ENCODE measurements at places on chromosomes 12 and 14.

- DNase-seq, result no peak
Measured at GRCh38 chr14:85728476-85729065, 198.6 kb downstream of the FLRT2 start.

- DNase-seq, result no peak
Measured at GRCh38 chr12:543114-543451, 83.3 kb downstream of the B4GALNT3 start.

- DNase-seq, result no peak
Measured at GRCh38 chr14:49483268-49483667, 102.9 kb downstream of the RPS29 start.

- no peak for DNase-seq
Measured at GRCh38 chr12:104769144-104769561, 188.9 kb downstream of the SLC41A2 start.

DNA sequence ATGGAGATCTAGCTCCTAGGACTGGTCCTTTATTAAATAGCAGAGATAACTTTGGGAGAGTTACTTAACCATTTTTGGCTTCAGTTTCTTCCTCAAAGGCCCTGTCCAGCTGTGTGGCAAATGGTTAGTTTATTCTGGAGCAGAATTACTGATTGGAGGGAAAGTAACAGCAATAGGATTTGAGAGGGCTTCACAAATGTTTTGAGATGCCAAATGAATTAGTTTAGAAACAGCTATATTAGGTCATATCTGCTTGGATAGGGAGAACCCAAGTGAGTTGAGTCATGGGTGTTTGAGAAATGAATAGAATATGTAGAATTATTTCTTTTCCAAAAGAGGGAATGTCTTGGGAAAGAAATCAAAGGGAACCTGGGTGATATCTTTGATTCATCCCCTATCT, 17.5 kb downstream of the RASSF3 start:
- DNase-seq, result no peak

DNA sequence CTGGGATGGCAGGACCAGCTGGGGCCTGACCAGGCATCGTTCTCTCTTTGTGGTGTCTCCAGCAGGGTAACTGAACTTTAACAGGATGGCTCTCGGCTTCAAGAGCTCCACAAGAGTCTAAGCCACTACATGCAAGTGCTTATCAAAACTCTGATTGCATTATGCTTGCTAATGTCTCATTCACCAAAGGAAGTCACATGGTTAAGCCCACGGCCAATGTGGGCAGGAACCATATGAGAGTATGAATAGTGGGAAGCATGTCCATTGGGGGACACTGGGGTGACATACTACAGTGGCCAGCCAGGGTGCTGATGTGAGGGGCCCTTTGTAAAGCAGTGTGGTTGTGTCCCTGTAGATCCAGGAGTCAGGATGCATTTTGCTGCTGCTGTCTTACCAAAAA, 35.0 kb upstream of the KCNA5 start:
- no peak for DNase-seq

DNA sequence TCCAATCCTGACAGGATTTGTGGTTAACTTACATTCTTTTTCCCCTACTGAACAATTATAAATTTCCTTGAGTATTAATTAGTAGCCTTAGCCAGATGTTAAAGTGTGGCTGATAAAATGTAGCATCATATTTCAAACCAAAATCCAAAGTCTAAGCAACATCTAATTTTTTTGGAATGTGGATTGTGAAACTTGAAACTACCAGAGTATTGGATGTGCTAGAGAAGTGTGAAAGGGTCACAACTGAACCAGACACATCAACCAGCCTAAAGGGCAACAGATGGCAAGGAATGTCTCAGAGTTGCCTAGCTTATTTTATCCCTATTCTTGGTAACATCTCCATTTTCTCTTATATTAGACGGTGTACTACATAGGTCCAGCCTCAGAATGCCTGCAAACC, 153.1 kb upstream of the DCN start:
- DNase-seq, result no peak

- no peak for DNase-seq
Measured at GRCh38 chr12:51827925-51828818, 20.3 kb downstream of the FIGNL2 start.

GRCh38 chr12:39571351-39571750, 48.3 kb downstream of the ABCD2 start:
- no peak for DNase-seq

DNA sequence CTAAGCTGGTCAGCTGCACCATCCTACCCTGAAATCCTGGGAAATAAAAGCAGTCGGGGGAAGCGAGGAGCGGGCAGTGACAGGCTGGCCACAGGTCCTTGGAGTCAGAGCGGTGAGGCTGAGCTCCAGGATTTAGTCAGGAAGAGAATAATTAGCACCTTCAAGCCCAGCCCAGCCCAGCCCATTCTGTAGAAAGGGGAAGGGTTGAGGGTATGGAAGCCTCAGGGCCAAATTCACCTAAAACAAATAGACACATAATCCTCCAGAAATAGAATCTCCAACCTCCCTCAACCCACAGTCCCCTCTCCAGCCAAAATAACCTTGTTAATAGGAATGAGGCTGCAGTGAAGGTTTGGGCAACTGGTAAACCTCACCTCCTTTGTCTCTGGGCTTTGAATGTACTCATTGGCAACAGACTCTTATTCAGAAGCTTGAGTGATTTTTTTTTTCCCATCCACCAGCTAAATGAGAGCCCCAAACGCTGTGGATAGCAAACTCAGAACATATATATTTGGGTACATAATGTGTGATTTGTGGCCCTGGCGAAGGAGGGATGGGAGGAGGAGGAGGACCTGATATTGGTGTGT, 334.1 kb downstream of the DPF3 start:
- no peak for DNase-seq

GRCh38 chr12:73180734-73181133, 908.6 kb downstream of the TRHDE start:
- no peak for DNase-seq

GRCh38 chr12:1758887-1759286, 61.5 kb upstream of the LRTM2 start:
- no peak for DNase-seq

DNA sequence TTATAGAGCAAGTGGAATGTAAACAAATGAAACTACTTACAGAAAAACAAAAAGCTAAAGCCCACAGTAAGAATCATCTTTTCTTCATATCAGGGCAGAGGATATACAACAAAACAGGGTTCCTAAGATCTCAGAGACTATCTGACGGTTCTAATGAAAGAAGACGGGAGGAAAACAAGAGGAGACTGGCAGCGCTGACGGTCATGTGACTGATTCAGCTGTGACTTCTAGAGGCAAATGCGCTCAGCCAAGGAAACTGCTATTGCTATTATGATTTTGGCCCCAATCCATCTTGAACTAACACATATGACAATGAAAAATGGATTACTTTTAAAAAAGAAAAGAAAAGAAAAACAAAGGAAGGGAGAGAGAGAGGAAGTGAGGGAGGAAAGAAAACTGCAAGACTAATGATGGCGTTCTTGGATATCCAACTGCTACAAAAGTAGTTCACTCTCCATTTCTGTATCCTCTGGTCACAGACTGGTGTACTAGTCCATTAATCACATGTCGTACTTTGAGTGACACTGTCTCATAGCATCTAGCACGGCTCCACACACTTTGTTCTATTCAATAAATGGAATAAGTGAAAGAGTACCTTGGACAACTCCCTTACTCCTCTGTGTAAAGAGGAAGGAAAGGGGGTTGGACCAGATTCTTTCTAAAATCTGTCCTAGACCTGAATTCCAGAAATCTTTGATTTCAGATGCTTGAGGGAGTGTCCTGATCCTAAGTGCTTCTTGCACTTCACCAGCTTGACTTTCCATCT, 119.3 kb downstream of the DAD1 start:
- peak; percentile 27 for DNase-seq

- DNase-seq, result no peak
Measured at GRCh38 chr14:41489315-41489972, 117.2 kb upstream of the LRFN5 start.

- no peak for DNase-seq
Measured at GRCh38 chr12:52207895-52208294, 16.1 kb upstream of the KRT80 start.

DNA sequence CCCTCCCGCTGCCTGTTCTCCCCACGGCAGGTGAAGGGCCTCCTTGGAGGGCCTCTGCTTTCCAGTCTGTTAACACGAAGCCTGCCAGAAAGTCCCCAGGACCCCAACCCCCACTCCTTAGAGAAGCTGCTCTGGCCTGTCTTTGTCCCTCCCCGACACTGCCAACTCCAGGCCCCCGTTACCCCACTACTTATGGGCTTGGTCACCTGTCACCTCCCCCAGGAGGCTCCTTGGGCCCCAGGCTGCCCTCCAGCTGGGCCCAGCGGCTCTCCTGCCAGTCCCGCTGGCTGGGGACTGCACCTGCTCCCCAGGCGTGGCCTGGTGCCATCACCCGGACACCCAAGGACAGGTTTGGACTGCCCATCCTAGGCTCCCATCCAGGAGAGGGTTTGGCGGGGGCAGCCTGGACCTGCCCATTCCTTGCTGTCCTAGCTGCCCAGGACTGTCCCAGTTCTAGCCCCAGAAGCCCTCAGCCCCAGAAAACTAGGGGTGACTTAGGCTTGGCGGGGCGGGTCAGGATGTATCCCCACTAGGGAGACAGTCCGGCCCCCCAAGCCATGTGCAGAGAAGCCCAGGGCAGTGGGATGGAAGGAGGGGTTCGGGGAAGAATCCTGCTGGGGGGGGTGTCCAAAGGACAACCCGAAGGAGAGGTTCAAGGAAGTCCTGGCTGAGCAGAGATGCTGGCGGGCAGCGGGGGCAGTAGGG, 155.7 kb upstream of the C14orf180 start:
- no peak for DNase-seq

GRCh38 chr14:22474730-22475351, 114.2 kb downstream of the DAD1 start:
- DNase-seq, result no peak

DNA sequence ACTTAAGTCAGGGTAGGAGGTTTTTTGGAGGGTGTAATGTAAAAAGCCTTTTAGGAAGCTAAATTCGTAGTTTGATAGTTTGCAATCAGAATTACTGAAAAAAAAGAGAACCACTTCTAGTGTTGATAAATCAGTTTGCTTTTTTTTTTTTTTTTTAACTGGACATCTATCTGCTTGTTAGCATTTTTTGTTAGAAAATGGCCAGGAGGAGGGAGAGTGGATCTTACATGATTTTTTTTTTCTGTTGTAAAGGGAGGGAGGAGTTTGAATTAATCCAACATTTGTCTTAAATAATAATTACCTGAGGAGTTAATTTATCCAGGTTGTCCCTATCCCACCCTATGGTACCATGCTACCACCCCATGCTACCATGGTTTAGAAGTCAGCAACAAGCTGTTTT, 1.2 kb downstream of the FBXO34 start:
- no peak for DNase-seq

DNA sequence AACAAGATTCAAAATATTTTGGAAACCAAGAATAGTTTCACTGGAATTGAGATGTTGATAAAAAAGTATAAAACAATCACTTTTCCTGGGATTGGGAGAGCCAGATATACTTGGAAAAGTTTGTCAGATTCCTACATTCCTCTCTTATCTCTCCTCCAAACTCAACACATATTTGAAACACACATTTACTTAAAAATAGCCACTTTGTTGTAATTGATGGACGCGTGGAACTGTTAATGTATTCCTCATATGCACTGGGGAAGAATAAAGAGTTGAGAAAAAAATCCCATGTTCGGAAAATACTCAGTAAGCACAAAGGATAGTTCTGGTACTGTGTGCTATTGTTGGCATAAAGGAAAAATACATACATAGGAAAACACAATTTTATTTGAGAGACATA, 195.6 kb upstream of the FLRT2 start:
- no peak for DNase-seq

GRCh38 chr14:77822307-77822706, 22.4 kb downstream of the ADCK1 start:
- no peak for DNase-seq

DNA sequence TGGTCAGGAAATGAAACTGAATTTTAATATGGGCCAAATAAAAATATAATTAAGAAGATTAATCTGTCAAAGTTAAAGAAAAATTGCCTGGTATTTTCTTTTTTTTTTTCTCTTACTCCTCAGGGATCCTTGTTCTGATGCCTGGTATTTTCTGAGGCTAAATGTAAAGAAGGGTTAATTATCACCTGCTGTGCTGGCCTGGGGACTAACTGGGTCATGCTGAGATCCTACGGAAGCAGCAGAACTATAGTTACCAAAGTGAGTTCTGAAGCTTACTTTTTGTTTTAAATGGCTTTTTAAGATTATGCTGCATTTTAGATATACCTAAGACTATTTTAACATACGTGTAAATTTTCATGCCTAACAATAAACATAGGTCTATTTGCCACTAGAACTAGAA, 23.3 kb downstream of the ZC2HC1C start:
- DNase-seq, result no peak

GRCh38 chr12:48366131-48366530, 15.4 kb upstream of the ZNF641 start:
- no peak for DNase-seq

DNA sequence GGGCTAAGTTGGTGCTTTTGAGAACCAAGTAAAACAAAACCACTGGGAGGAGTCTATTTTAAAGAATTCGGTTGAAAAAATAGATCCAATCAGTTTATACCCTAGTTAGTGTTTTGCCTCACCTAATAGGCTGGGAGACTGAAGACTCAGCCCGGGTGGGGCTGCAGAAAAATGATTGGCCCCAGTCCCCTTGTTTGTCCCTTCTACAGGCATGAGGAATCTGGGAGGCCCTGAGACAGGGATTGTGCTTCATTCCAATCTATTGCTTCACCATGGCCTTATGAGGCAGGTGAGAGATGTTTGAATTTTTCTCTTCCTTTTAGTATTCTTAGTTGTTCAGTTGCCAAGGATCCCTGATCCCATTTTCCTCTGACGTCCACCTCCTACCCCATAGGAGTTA, 1.8 kb upstream of the RAB5B start:
- DNase-seq, result no peak

DNA sequence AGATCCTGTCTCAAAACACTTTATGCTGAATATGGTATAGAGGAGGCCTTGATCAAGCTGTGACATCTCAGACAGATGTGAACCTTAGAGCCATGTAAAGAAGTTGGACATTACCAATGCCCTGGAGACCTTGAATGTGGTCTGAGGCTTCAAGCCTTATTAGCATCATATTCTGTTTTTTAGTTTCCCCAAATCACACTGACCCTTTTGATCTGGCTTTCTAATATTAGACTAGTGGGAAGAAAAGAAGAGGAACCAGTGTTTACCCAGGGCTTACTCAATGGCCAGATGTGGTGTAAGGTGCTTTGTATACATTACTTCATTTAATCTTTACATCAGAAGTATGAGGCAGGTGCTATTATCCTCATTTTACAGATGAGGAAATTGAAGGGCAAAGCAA, 10.6 kb upstream of the TBPL2 start:
- no peak for DNase-seq

- DNase-seq, result no peak
Measured at GRCh38 chr12:32240831-32241230, 134.2 kb downstream of the BICD1 start.

GRCh38 chr12:117045160-117046010, 53.8 kb downstream of the TESC start:
- no peak for DNase-seq
